Activated B cell treated with CpG ODN at 0.5 μM for 24 hours (primary cell): ENCODE measurements at places on chromosomes 6 and 20. TPM values are rescaled to one million over a fixed set of nuclear protein-coding genes. Genes with fewer than 3 reads are reported as not detected.

Gene CDH26
- 1.4 and 1.6 TPM in 2 replicates for total RNA-seq

Gene SLC35D3
- not detected in 2 replicates for total RNA-seq

DNA sequence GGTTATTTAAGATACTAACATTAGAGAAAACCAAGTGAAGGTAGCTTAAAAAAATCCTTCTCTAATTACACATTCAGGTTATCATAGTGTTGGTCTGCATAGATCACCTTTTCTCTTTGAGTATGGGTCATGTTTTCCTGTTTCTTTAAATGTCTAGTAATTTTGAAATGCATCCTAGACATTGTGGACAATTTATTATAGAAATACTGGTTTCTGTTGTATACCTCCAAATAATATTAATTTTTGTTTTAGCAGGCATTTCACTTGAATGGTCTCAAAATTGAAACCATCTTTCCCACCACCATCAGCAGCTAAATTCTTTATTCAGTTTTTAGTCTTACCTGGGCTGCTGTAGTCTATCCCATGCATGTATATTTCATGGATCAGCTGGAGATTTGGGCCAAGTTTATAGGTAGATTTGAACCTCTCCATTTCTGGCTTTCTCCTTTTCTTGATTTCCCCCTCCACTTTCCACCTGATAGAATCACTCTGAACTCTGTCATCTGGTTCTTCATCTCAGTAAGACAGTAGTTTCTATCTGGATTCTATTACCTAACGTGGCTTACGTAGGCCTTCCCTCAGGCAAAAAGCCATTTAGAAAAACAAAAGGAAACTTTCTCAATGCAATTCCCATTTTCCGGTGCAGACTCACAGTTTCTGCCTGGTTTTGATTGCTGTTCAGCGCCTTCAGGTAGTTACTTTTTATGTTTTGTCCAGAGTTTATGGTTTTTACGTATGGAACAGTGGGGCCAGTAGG, 52.3 kb downstream of the ZFAND3 start:
- no peak for DNase-seq

DNA sequence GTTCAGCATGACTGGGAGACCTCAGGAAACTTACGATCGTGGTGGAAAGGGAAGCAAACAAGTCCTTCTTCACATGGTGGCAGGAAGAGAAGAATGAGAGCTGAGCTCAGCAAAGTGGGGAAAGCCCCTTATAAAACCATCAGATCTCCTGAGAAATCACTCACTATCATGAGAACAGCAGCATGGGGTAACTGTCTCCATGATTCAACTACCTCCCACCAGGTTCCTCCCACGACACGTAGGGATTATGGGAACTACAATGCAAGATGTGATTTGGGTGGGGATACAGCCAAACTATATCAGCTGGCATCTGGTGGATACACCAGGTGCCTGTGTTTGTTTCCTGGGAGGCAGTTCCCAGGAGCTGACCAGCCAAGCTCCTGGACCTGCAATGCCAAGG, 4.9 kb downstream of the DDO start:
- no peak for DNase-seq

DNA sequence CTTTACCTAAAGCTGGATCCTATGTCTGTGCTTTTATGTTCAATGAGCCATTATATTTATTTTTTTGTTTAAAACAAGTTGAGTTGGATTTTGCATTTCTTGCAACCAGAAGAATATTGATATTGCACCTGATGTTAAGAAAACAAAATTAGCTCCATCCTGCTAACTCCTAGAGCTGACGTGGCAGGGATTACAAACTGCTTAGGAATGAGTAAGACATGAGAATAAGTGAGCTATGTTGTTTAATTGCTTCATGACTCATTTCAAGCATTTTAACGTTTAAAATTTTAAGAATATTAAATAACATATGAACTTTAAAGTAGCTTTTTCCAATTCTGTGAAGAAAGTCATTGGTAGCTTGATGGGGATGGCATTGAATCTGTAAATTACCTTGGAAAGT, 663.5 kb downstream of the EPM2A start:
- no peak for DNase-seq

GRCh38 chr6:71733970-71734899, 152.1 kb upstream of the RIMS1 start:
- no peak for DNase-seq

GRCh38 chr6:31580438-31580740, 1.8 kb downstream of the LTB start:
- no peak for DNase-seq

DNA sequence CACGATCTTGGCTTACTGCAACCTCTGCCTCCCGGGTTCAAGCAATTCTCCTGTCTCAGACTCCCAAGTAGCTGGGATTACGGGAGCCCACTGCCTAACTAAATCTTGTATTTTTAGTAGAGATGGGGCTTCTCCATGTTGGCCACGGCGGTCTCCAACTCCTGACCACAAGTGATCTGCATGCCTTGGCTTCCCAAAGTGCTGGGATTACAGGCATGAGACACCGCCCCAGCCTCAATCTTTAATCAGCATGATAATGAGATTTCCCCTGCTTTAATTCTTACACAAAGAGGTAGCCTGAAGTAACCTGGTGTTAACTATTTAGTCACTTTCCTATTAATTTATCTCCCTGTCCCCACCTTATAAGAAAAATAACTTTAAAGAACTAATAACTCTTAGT, 31.3 kb upstream of the TRDN start:
- no peak for DNase-seq

DNA sequence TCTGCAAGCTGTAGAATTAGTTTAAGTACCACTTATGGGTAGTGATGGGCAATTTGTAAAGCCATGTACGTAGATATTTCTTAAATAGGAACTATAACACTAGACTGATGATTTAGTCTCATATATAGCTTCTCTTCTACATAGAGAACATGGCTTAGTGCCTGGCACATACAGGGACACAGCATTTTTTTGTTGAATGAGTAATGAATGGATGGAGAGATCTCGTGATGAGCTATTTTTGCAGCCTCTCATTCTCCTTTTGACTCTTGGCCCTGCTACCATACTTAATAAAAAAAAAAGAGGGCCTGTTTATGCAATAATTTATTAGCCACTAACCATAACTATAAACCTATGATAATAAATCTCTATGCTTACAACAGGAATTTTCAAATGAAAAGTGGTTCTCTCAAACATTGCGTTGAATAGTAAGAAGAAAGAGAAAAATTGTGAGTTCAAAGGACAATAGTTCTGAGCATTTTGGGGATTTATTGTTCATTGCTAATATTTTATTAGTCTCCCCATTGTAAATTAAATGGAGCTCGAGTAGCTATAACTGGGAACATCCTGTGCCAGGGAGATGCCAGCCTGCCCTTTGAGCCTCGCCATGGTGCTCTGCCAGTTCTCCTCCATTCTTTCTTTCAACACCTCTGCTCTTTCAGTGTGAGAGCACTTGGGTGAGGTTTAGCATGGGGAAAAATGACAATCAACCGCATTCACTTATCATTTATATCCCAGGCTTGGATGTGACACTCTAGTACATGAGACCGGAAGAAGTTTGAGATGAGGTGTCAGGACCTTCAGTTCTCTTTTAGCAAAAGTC, 14.7 kb upstream of the RCAN2 start:
- no peak for DNase-seq

- no peak for DNase-seq
Observed at GRCh38 chr6:154690857-154691256, 42.4 kb upstream of the SCAF8 start.

- no peak for DNase-seq
Observed at GRCh38 chr6:111124406-111124805, 37.1 kb downstream of the SLC16A10 start.
